ENCODE measurements at places on chromosomes 16 and 17. TPM values are rescaled to one million over a fixed set of nuclear protein-coding genes. Genes with fewer than 3 reads are reported as not detected.

RNF222 gene
- total RNA-seq = not detected

CTRB1 gene
- total RNA-seq = not detected

BANP gene
- total RNA-seq = 14.6 TPM

DHRS7C gene
- not detected for total RNA-seq

DNA sequence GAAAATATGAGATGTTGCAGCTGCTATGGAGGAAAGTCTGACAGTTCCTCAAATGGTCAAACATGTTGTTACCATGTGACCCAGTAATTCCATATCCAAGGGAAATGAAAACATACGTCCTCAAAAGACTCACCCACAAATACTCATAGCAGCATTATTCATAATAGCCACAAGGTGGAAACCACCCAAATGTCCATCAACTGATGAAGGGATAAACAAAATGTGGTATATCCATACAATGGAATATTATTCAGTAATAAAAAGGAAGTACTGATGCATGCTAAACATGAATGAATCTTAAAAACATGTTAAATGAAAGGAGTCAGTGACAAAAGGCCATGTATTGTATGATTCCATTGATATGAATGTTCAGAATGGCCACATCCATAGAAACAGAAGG lies 140.2 kb downstream of the PITPNC1 start:
- peak; percentile 36 for DNase-seq

DNA sequence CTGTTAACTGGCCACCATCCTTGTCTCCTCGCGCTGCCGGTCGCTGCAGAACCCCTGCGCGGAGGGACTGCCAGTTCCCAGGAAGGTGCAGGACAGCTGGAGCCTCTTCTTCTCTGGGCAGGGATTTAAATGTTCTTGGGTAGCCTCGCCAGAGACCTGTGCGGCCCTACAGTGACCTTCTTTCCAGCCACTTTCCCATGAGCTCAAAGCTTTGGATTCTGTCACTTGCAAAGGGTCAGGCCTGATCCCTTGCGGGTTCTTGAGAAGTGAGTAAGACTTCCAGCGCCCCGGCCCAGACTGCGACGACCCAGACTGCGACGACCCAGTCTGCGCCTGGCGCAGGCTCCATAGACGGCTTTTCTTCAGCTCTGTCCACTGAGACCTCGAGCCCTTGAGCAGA lies 1.4 kb upstream of the SLFN5 start:
- DNase-seq = no peak

SLC5A11 gene
- total RNA-seq = 0.05 TPM

MPV17L gene
- not detected for total RNA-seq

GRCh38 chr17:17511293-17511741 lies 15.1 kb upstream of the RASD1 start:
- DNase-seq = no peak

KIF18B gene
- 2.5 TPM for total RNA-seq

SLC16A11 gene
- not detected for total RNA-seq

DNA sequence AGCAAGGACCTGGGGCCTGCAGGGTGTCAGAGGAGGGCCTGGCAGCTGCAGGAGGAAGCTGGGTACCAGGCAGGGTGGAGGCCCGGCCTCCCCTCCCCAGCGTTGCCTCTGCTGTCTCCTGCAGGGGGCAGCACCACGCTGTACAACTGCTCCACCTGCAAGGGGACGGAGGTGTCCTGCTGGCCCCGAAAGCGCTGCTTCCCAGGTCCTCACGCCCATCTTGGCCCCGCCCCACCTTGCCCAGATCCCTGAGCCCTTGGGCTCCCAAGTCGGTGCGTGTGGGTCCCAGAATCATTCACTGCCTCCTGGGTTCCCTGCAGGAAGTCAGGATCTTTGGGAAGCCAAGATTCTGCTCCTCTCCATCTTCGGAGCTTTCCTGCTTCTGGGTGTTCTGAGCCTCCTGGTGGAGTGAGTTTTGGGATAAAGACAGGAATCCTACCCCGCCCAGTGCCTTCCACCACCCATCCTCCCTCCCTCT lies 1.2 kb downstream of the TMEM95 start:
- peak; percentile 81 for DNase-seq

DNA sequence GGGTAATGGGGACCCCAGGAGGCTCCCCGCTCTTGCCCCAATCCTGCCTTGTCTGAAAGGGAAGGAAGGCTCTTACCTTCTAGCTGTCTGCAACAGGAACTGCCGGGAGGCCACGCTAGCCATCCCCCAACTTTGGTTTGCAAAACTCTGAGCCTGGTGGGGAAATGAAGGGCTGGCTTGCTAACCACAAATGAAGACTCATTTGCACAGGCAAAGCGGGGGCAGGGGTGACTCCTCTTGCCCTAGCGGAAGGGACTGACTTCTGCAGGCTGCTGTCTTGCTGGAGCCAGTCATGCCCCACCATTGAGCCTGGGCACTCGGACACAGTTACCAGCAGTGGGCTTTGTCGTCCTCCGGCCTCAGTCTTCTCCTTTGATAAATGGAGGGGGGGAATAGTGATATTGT lies 52.6 kb downstream of the PLCG2 start:
- DNase-seq = no peak

SALL1 gene
- not detected for total RNA-seq

- no peak for DNase-seq
Measured at GRCh38 chr17:17264430-17264829, 16.6 kb downstream of the COPS3 start.

DNA sequence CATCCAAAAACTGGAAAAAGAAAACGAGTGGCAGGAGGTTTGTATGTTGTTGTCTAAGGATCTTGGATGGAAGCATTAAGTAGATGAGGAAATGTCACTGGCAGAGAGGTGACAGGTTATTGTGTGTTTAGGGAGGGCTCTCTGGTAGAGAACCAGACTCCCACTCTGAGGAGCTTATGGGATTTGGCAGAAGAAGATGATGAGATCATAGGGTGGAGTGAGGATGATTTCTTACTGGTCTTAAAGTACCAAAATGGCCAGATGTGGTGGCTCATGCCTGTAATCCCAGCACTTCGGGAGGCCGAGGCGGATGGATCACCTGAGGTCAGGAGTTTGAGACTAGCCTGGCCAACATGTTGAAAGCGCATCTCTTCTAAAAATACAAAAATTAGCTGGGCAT lies 9.0 kb downstream of the WWOX start:
- no peak for DNase-seq

Data from SK-MEL-5 (cell line).